ENCODE measurements at places on chromosomes 1 and 21. TPM values are rescaled to one million over a fixed set of nuclear protein-coding genes. Genes with fewer than 3 reads are reported as not detected.
A peak's percentile ranks its signal among the peaks of the same experiment; 100 is the strongest.

DNA sequence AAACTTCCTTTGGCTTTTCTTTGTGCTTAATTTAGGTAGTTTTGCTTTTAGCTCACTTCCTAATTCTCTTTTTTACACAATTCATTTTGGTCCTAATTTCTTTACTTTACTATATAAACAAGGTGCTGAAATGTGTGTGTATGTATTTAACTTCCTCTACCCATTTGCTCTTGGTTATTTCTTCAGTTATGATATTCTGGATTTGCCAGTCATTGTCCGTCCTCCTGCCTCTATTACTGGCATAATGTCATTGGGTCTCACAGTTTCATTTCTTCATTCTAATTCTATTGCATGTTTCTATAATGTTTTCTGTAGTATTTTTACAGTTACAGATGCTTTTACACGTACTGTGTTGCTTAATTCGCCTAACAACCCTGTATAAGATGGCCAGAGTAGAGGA is 96.2 kb downstream of the ZMYM4 start:
- DNase-seq = no peak

DNA sequence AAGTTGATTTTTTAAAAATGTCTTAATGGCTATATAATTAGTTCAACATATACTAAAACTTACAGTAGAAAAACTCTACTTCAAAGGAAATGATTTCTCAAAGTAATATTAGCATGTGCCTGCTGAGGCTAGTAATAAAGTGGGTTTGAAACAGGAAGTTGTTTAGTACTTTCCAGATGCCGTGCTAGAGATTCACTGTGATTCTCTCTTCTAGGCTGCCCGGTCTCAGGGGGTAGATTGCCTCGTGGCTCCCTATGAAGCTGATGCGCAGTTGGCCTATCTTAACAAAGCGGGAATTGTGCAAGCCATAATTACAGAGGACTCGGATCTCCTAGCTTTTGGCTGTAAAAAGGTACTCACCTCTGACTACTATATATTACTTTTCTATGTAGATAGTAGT is 9.1 kb downstream of the EXO1 start:
- no peak for DNase-seq

DNA sequence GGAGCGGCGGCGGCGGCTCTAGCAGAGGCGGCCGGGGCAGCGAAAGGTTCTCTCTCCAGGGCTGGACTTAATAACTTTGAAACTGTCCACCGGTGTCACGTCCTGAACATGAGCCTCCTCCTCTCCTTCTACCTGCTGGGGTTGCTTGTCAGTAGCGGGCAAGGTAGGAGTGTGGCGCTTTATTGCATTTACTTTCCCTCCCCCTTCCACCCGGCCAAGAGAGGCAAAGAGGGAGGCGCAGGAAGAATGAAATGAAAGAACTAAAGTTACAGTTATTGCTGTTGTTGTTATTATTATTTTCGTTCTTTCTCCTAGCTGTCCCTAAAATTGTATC is 214 bp downstream of the NCAM2 start:
- no peak for DNase-seq

DNA sequence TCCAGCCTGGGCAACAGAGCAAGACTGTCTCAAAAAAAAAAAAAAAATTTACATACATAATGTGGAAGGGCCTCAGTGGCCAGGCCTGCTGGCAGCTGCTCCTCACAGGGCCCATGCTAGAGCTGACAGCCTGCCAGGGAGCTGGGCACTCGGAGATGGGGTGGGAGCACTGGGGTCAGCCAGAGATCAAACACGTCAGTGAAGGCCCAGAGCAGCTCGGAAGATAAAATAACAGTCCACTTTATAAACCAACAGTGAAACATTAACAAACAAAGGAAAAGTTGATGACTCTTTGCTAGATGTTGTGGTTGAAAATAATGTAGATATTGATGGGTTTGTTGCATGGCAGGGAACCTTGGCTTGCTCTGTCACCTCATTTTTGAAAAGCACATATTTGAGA is 42.7 kb downstream of the ATP5PF start:
- DNase-seq = no peak

DNA sequence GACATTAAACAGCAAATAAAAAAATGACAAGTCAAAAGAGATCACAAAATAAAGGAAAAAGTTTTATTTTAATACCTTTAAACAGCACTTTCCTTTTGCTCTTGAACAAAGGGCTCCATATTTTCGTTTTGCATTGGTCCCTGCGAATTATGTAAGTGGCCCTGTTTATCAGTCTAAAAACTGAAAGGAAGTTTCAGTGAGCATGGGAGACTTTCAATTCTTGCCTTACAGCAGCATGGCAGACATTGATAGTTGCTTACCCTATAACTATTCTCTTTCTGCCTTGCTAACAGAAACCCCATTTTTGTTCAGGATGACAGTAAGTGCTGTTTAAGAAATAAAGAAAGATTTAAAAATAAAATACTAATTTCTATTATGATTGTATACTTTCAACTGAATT is 5.2 kb upstream of the SH3GLB1 start:
- no peak for DNase-seq

DNA sequence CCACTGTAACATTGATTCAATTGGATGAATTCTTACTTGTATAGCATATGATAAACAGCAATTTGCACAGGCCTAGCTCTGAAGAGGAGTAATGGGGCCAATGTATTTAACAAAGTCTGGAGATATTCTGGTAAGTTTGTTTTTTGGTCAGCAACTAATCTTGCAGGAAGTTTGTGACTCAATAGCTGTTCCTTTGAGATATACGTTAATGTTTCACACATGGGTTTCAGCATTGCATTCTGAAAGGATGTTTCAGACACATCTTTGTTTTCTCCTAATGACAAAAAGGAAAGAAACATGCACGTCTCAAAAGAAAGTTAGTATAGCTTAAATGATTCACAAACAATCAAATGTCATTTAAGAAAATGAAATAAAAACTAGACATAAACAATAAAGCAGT is 49.0 kb downstream of the LTN1 start:
- DNase-seq = no peak

GRCh38 chr1:165843304-165843703 is 15.9 kb downstream of the UCK2 start:
- DNase-seq = peak; percentile 58

DNA sequence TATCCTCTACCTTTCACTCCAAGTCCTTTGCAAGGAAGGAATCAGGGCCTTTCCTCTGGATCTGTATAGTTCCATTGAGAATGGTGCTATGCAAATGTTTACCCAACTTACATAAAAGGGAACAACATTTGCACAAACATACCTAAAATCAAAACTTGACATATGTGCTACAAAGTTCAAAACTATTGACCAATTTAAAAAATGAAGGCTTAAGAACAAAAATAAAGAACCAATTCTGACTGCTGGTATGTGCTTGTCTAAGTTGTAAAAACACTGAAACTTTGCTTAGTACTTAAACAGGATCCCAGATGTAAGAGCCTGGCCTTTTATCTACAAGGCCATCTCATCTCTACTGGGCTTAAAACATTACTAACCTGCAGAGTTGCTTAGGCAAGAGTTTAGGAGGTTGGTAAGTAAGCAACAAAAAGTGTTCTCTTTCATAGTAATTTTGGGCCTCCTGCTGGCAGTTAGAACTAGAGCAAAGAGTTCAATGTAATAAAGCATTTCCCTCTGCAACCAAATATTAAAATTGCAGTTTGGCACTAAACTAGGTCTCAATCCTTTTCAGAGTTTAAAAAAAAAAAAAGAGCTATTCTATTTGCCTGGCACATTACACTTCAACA is 2.0 kb downstream of the SCMH1 start:
- peak; percentile 50 for DNase-seq

DNA sequence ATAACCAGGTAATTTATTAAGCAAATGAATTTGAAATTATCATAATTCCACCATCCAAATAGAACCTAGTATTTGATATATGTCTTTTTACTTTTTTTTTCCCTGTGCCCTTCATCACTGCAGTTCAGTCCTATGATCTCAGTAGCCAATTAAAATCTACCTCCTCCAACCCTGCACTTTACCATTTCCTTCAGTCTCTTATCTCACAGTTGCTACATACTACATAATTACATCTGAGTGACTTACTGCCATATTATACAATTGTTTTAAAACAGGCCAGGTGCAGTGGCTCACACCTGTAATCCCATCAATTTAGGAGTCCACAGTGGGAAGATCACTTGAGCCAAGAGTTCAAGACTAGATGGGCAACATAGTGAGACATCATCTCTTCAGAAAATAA is 73.2 kb downstream of the PRKACB start:
- DNase-seq = no peak

GRCh38 chr1:20717452-20718342 is at the start of gene KIF17:
Gene KIF17, minus strand, starts transcription at chr1:20718007. Its CDS starts 301 bp downstream, at chr1:20717706.
- no peak for DNase-seq

DNA sequence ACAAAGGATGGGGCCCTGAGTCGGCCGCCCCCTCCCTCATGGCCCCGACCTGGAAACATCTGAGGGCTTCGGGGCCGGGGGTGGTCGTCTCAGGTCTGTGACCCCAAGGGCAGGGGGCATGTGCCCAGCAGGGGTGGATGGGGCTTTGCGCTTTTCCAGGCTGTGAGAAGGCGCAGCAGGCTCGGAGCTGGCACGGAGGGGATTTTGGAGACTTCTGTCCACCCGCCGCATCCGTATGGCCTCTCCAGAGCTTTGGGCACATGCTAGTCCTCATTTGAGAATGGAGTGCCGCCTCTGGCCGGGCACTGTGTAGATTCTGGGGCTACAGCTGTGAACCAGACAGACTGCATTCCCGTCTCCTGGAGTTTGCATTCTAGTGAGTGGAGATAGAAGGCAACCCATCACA is 66.1 kb upstream of the WNT4 start:
- no peak for DNase-seq

GRCh38 chr1:165454091-165454610 is 9.2 kb upstream of the RXRG start:
- DNase-seq = no peak

RGS13 gene
- total RNA-seq = not detected

GJA9 gene
- total RNA-seq = not detected

OR2T35 gene
- not detected for total RNA-seq

TMPRSS3 gene
- total RNA-seq = not detected

DNAH14 gene
- 21.5 TPM for total RNA-seq

All from HT1080 (cell line).